ENCODE measurements at places on chromosomes 1 and 21. TPM values are rescaled to one million over a fixed set of nuclear protein-coding genes. Genes with fewer than 3 reads are reported as not detected.
A peak's percentile ranks its signal among the peaks of the same experiment; 100 is the strongest.

Gene ATP1A4
- total RNA-seq, result 0.22 TPM

DNA sequence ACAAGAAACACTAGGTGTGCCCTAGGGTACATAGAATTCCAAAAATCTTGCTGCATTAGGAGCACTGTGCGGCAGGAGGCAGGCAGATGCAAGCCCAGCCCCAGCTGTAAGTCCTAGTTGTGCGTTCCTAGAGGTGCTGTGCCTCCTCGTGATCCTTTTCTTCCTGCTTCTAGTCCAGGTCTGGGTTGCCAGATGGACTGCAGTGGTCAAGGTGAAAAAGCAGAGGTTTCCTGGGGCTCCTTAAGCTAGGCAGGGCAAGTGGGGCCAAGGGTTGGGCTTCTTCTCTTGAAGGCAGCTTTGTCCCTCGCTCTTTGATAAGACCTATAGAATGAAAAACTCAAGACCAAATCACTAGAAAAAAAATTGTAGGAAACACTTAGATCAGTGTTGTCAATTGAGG, 21.6 kb upstream of the SLC45A3 start:
- no peak overlapping the region for H3K27ac ChIP-seq
- H3K4me3 ChIP-seq, result no peak overlapping the region
- H3K4me1 ChIP-seq, result no peaks in the 10 kb centered on the region
- H3K36me3 ChIP-seq, result peaks cover 3% of the 10 kb centered on the region
- DNase-seq, result no peak

DNA sequence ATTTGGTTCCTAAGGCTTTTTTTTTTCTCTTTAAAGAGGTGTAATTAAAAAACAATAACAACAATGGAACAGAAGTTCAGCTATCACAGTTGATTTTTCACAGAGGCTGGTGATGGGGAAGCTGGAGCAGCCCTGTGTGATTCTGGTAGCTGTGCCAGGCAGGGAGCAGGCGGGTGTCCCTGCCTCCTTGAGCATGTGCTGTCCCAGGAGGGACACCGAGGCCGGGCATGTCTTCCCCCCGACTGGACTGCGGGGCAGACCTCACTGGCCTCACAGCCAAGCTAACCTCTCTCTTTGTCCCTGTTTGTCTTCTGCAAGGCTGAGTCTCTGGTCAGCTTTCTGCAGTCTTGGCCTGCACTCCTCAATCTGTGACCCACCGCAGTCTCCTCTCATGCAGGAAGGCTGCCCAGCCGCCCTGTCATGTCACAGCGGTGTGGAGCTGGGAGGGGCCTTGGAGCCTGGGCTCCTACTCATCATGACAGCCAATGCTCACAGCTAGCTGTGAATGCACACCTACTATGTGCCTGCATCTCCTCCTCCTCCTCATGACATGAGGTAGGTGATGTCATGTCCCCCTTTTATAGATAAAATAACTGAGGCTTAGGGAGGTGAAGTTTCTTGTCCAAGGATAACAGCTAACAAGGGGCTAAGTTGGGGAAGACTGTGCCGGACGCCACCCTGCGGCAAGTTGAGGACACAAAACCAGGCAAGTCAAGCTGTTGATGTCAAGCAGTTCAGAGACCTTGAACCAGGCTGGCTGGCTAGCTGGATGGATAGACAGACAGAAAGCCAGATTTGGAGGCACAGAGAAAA, 10.3 kb upstream of the ACTL8 start:
- no peak for DNase-seq
- no peak overlapping the region for H3K27ac ChIP-seq
- no peak overlapping the region for H3K4me3 ChIP-seq
- peaks cover 7% of the 10 kb centered on the region for H3K27me3 ChIP-seq
- no peaks in the 10 kb centered on the region for H3K36me3 ChIP-seq

Gene KRTAP27-1
- total RNA-seq, result not detected

- peak overlapping the region; percentile 32 for H3K4me3 ChIP-seq
- no peaks in the 10 kb centered on the region for H3K36me3 ChIP-seq
- H3K4me1 ChIP-seq, result peaks cover 34% of the 10 kb centered on the region
- H3K27me3 ChIP-seq, result no peaks in the 10 kb centered on the region
- peak overlapping the region; percentile 63 for H3K27ac ChIP-seq
Measured at GRCh38 chr1:24390924-24391782, 22.4 kb downstream of the STPG1 start.

- H3K27me3 ChIP-seq, result no peaks in the 10 kb centered on the region
- no peak for DNase-seq
- H3K4me1 ChIP-seq, result no peaks in the 10 kb centered on the region
- H3K27ac ChIP-seq, result no peak overlapping the region
- no peaks in the 10 kb centered on the region for H3K36me3 ChIP-seq
- no peak overlapping the region for H3K4me3 ChIP-seq
Measured at GRCh38 chr1:162271972-162272371, 104.7 kb downstream of the SPATA46 start.

Gene B3GALT5
- not detected for total RNA-seq

- H3K4me1 ChIP-seq, result peaks cover 8% of the 10 kb centered on the region
- H3K4me3 ChIP-seq, result no peak overlapping the region
- DNase-seq, result no peak
Measured at GRCh38 chr1:160844447-160845232, 18.0 kb downstream of the CD244 start.

- peaks cover 21% of the 10 kb centered on the region for H3K27me3 ChIP-seq
- DNase-seq, result no peak
- H3K4me1 ChIP-seq, result peaks cover 3% of the 10 kb centered on the region
- H3K4me3 ChIP-seq, result no peak overlapping the region
Measured at GRCh38 chr1:94105581-94105952, 15.4 kb downstream of the ABCA4 start.

- no peaks in the 10 kb centered on the region for H3K36me3 ChIP-seq
- H3K4me3 ChIP-seq, result no peak overlapping the region
- H3K27me3 ChIP-seq, result no peaks in the 10 kb centered on the region
- no peak for DNase-seq
- H3K4me1 ChIP-seq, result peaks cover 1% of the 10 kb centered on the region
Measured at GRCh38 chr1:24946861-24947658, 17.0 kb upstream of the RUNX3 start.

DNA sequence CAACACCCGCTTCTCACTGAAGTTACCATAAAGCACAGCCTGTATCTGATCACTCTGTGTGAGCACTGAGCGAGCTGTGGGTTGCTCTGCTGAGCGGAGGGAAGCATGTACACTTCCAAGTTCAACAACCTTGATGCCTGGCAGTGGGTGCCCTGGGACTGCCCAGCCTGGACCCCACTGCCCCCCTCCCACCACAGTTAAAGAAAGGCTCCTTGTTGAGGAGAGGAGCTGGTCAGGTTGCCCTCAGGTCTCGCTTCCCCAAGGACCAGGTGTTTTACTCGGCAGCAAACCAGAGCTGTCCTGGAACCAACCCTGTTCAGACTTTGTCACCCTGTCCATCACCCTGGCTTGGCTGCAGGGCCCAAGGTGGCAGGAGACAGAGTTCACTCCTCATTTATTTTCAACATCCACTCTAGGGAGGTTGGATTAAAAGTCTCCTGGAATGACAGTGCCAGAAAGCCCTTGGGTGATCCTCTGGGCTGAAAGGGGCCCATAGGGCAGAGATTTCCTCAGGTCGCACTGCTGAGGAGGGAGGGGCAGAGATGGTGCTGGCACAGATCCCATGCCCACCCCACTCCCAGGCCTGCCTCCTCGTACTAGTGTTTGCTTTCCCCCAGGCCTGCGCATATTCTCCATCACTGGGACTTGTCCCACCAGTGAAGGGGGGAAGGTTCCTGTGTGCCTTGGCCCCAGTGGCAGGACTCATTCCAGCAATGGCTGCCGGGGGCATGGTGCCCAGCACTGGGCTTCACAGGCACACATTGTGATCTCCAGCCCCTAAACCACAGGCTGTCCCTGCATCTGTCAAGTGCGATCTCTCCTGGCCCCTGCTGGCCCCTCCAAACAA, 101.7 kb downstream of the TRABD2B start:
- H3K36me3 ChIP-seq, result no peaks in the 10 kb centered on the region
- H3K4me1 ChIP-seq, result no peaks in the 10 kb centered on the region
- no peak overlapping the region for H3K4me3 ChIP-seq
- H3K27me3 ChIP-seq, result no peaks in the 10 kb centered on the region

Gene OR6K3
- not detected for total RNA-seq

Gene SPATA21
- not detected for total RNA-seq

- no peak overlapping the region for H3K27ac ChIP-seq
- DNase-seq, result no peak
- H3K4me3 ChIP-seq, result no peak overlapping the region
- H3K36me3 ChIP-seq, result no peaks in the 10 kb centered on the region
- H3K4me1 ChIP-seq, result no peaks in the 10 kb centered on the region
Measured at GRCh38 chr1:196063294-196063693, 544.9 kb downstream of the KCNT2 start.

Gene IGSF9
- not detected for total RNA-seq

- DNase-seq, result no peak
- no peak overlapping the region for H3K4me3 ChIP-seq
- no peaks in the 10 kb centered on the region for H3K27me3 ChIP-seq
- H3K4me1 ChIP-seq, result peaks cover 35% of the 10 kb centered on the region
Measured at GRCh38 chr1:226120398-226120797, 57.9 kb downstream of the H3-3A start.

- H3K4me3 ChIP-seq, result no peak overlapping the region
- H3K36me3 ChIP-seq, result no peaks in the 10 kb centered on the region
- H3K27ac ChIP-seq, result no peak overlapping the region
- no peak for DNase-seq
Measured at GRCh38 chr1:183776731-183777130, 28.2 kb upstream of the RGL1 start.

GRCh38 chr1:9658199-9658598, 6.7 kb downstream of the PIK3CD start:
- DNase-seq, result no peak
- no peaks in the 10 kb centered on the region for H3K27me3 ChIP-seq
- H3K27ac ChIP-seq, result peak overlapping the region; percentile 34
- H3K4me1 ChIP-seq, result peaks cover 74% of the 10 kb centered on the region
- H3K36me3 ChIP-seq, result peaks cover 33% of the 10 kb centered on the region

Gene HMGCL
- 8.9 TPM for total RNA-seq

DNA sequence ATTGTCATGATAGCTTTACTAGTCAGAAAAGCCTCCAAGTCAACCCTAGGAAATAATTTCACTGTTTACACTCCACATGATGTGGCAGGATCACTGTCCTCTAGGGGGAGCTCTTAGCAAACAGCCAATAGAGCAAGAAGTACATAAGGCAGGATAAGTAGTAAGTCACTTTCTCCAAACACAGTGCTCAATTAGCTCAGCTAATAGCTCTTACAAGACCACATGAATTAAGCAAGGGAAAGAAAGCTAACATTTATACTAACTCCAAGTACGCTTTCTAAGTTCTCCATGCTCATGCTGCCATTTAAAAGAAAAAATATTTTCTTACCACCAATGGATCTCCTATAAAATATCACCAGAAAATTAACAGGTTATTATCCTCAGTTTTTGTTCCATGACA, 66.9 kb upstream of the LRIF1 start:
- no peak for DNase-seq
- H3K4me3 ChIP-seq, result no peak overlapping the region
- no peak overlapping the region for H3K27ac ChIP-seq

- H3K4me1 ChIP-seq, result no peaks in the 10 kb centered on the region
- H3K4me3 ChIP-seq, result no peak overlapping the region
- H3K27me3 ChIP-seq, result no peaks in the 10 kb centered on the region
Measured at GRCh38 chr1:50774759-50775351, 185.2 kb downstream of the FAF1 start.

DNA sequence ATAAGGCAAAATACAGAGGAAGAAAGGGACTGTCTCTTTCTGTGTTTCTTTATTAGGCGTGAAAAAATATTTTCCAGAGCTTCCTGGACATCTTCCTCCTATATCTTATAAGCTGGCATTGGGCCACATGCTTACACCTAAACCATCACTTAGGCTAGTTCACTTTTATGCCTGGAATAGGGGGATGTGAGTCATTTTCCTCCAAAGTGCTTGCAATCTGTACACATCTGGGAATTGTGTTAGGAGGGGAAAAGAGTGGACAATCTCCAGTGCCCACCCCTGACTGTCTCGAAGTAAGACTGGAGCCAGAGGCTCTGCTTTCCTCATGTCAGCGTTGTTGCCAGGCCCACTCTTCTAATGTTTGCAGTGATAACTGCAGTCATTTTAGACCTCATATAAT, 29.9 kb downstream of the GIPC2 start:
- no peak for DNase-seq
- no peaks in the 10 kb centered on the region for H3K36me3 ChIP-seq
- no peak overlapping the region for H3K4me3 ChIP-seq
- no peak overlapping the region for H3K27ac ChIP-seq
- H3K4me1 ChIP-seq, result no peaks in the 10 kb centered on the region

GRCh38 chr1:153774026-153774595, 1.1 kb upstream of the SLC27A3 start:
- peaks cover 25% of the 10 kb centered on the region for H3K4me1 ChIP-seq
- H3K36me3 ChIP-seq, result peaks cover 35% of the 10 kb centered on the region
- DNase-seq, result peak; percentile 18
- no peak overlapping the region for H3K27ac ChIP-seq
- H3K27me3 ChIP-seq, result no peaks in the 10 kb centered on the region
- no peak overlapping the region for H3K4me3 ChIP-seq

DNA sequence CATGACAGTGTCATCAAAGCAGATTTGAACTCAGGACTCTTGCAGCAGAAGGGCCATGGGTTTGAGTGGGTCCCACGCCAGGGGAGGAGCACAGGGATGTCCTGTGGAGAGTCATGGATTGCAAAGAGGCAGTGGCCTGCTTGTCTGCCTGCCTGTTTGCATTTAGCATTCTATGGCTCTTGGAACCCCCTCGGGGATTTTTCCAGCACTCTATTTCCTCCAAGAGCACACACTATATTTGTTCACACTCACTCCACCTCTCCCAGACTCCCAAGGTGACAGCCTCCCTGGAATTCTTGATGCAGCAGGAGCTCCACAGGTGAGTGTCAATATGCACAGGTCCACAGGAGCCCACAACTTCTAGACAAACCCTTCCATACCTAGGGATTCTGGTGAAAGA, 73.1 kb upstream of the LRRN2 start:
- no peaks in the 10 kb centered on the region for H3K36me3 ChIP-seq
- DNase-seq, result no peak
- no peak overlapping the region for H3K4me3 ChIP-seq
- no peaks in the 10 kb centered on the region for H3K27me3 ChIP-seq

GRCh38 chr1:179153217-179153616, 71.3 kb downstream of the TOR3A start:
- no peak for DNase-seq
- H3K4me1 ChIP-seq, result no peaks in the 10 kb centered on the region
- no peaks in the 10 kb centered on the region for H3K36me3 ChIP-seq
- no peak overlapping the region for H3K4me3 ChIP-seq

GRCh38 chr1:119774746-119775490, 6.2 kb upstream of the HMGCS2 start:
- no peak for DNase-seq
- H3K27ac ChIP-seq, result no peak overlapping the region
- H3K27me3 ChIP-seq, result peaks cover 6% of the 10 kb centered on the region

GRCh38 chr1:233440951-233441401, 113.5 kb downstream of the MAP3K21 start:
- no peak overlapping the region for H3K4me3 ChIP-seq
- no peaks in the 10 kb centered on the region for H3K4me1 ChIP-seq
- peaks cover 4% of the 10 kb centered on the region for H3K27me3 ChIP-seq
- DNase-seq, result no peak
- no peaks in the 10 kb centered on the region for H3K36me3 ChIP-seq

Gene SLFNL1
- total RNA-seq, result 0.08 TPM

All from CD4-positive, alpha-beta T cell (primary cell).